ENCODE measurements at places on chromosomes 6 and 20. TPM values are rescaled to one million over a fixed set of nuclear protein-coding genes. Genes with fewer than 3 reads are reported as not detected.

GRCh38 chr6:124441450-124441849 lies 520.8 kb upstream of the RNF217 start:
- H3K27me3 ChIP-seq = no peaks in the 10 kb centered on the region
- H3K4me1 ChIP-seq = no peaks in the 10 kb centered on the region
- DNase-seq = no peak
- H3K4me3 ChIP-seq = no peak overlapping the region

GRCh38 chr6:34723203-34723602 lies 26.6 kb upstream of the ILRUN start:
- H3K4me3 ChIP-seq = no peak overlapping the region
- no peaks in the 10 kb centered on the region for H3K36me3 ChIP-seq
- no peak overlapping the region for H3K27ac ChIP-seq
- H3K4me1 ChIP-seq = no peaks in the 10 kb centered on the region
- no peaks in the 10 kb centered on the region for H3K27me3 ChIP-seq
- no peak for DNase-seq

DNA sequence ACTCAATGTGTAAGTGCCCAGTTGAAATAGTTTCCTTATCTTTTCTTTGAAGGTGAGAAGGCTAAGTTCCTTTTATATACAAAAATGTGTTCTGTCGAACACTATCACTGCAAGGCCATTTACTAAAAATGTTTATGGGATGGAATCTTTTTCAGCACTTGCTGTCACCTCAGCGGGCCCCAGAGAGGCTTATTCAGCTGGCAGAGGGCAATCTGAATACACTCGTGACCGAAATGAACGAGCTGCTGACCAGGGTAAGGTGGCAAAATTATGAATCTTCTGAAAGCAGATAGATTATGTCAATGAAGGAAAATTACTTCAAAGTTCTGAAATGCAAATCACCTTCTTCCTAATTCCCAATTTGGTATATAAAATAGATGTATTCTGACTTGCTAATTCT lies 340.2 kb downstream of the ARHGAP18 start:
- H3K27me3 ChIP-seq = no peaks in the 10 kb centered on the region
- no peak overlapping the region for H3K4me3 ChIP-seq
- H3K4me1 ChIP-seq = no peaks in the 10 kb centered on the region
- H3K27ac ChIP-seq = no peak overlapping the region
- DNase-seq = no peak

DNA sequence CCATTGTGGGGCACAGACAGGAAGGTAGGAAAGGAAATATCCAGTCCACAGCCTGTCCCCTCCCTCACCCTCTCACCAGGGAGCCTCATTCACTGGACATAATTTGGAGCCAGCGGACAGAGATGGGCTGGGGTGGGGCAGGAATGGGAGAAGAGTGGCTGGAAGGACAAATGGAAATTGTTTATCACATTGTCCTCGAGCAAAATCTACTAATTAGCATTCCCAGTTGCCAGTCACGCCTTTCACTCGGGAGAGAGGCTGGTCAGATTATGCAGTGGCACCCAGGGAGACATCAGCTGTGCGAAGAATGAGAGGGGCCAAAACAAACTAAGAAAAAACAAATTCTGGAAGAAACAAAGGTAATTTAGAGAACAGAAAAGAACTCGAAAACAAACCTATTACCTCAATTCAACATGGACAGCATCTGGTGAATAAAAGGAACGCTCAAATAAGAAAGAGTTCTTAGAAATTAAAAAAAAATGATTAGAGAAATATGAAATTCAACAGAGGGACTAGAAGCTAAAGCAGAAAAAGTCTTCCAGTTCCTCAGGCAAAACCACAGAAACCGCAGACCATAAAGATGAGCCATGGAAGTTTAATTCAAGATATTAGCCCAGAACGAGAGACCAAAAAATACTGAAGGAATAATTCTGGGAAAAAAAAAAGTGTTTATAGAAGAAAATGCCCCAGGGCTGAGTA lies 108.5 kb upstream of the RALGAPA2 start:
- H3K4me1 ChIP-seq = peaks cover 8% of the 10 kb centered on the region
- peaks cover 5% of the 10 kb centered on the region for H3K27me3 ChIP-seq
- no peak overlapping the region for H3K27ac ChIP-seq
- DNase-seq = no peak

GRCh38 chr6:107556082-107556481 lies 66.2 kb downstream of the SOBP start:
- peaks cover 5% of the 10 kb centered on the region for H3K4me1 ChIP-seq
- H3K27ac ChIP-seq = no peak overlapping the region
- H3K36me3 ChIP-seq = no peaks in the 10 kb centered on the region
- no peaks in the 10 kb centered on the region for H3K27me3 ChIP-seq
- H3K4me3 ChIP-seq = no peak overlapping the region
- no peak for DNase-seq

DNA sequence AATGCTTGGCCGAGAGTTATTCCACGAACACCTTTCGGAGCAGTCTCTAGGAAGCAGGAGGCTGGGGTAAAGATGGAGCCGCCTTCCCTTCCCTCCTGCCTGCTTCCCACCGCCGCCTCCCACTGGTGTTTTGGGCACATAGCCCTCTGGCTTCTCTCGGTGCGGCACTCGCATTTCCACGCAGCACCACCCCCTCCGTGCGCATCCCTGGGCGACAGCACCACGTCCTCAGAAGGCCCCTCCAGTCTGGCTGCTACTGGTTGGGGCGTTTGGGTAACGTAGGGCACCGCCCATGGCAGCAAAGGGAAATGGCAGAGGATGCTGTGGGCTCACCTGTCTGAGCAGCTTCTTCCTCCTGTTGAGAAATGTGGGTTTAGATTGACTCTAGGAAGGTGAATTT lies 2.4 kb downstream of the COL20A1 start:
- H3K27me3 ChIP-seq = peaks cover 13% of the 10 kb centered on the region
- no peak for DNase-seq
- H3K36me3 ChIP-seq = peaks cover 23% of the 10 kb centered on the region

IMPG1 gene
- 1.7 TPM for polyA plus RNA-seq

Measured in spinal cord (tissue), 10 donors.